Suppressor macrophage (primary cell): ENCODE measurements at places on chromosomes 3 and 15.

- no peak for DNase-seq
Observed at GRCh38 chr3:156749244-156749643, 74.9 kb downstream of the TIPARP start.

DNA sequence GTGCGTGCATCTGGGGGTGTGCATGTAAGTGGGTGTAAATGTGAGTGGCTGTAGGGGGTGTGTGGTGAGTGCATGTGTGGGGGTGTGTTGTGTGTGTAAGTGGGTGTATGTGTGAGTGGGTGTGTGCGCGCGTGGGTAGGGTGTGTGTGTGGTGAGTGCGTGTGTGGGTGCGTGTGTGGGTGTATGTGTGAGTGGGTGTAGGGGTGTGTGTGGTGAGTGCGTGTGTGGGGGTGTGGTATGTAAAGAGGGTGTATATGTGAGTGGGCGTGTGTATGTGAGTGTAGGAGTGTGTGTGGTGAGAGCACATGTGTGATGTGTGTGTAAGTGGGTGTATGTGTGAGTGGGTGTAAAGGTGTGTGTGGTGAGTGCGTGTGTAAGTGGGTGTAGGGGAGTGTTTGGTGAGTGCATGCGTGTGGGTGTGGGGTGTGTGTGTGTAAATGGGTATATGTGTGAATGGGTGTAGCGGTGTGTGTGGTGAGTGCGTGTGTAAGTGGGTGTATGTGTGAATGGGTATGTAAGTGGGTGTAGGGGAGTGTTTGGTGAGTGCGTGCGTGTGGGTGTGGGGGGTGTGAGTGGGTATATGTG is 916 bp upstream of the CPN2 start:
- DNase-seq, result no peak

DNA sequence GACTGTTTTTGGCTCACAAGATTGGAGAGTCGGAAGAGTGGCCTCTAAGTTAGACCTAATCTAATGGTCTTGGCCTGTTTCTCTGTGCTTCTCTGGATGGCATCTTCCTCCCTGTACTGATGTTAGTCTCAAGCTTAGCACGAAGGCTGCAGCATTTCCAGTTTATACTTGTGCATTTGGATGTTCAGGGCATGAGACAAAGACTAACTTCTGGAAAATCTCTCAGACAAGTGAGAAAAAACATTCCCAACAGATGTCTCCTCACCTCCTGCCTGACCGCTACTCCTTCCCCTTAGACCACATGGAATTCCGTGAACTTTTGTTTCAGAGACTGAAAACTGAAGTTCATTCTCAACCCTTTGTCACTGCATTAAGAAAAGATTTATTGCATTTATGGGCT is 410.8 kb upstream of the MCTP2 start:
- no peak for DNase-seq

- peak; percentile 31 for DNase-seq
Observed at GRCh38 chr3:22372292-22373062, 621.5 kb upstream of the ZNF385D start.

GRCh38 chr3:183427876-183428446 is 458 bp downstream of the MCF2L2 start:
- DNase-seq, result peak; percentile 71

GRCh38 chr3:185363662-185364203 is 797 bp downstream of the MAP3K13 start:
- DNase-seq, result no peak

DNA sequence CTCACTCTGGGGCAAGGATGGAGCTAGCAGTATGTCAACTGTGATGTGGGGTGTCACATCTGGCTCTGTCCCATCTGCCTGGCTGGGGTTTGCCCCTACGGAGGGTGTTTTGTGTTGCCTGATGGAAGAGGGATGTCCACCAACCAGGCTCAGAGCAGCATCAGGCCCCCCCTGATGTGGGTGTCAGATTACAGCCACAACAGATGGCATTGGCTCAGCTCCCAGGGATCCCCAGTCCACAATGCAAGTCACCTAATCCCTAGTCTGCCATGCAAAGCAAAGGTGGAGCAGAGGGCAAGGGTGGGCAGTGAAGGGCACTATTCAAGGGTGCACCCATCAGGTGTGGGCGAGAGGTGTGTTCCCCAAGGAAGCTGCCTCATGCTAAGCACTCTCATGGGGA is 48.9 kb upstream of the AMOTL2 start:
- DNase-seq, result no peak

DNA sequence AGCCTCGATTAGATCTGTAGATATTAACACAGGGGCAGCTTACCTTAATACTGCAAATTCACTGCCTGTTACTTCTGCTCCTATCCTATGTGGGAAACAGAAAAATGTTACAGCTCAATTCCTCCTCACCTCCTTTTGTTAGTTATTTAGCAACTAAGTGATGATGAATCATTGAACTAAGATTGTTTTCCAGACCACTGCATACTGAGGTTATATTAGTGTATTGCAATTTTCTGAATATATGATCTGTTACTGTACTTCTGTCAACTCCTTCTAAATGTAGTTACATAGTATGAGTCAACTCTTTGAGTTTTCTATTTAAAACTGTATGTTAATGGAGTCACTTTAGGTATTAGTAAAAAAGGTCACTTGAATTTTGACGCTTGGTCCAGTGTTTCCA is 331.5 kb upstream of the SLCO3A1 start:
- DNase-seq, result no peak

DNA sequence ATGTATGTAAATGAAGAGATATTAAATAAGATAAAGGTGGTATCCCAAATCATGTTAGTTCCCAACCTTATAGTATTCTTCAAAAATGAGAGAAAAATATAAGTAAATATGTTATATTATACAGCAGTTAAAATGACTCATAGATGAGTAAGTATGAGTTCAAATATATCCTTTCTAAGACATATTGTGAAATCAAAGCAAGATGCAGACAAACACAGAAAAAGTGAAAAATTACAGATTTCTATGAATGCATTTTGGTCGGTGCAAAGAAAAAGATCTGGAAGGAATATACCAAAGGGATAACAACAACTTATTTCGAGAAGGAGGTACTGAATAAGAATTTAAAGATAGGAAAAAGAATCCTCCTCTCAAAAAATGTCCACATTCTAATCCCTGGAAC is 181.2 kb upstream of the TTC14 start:
- DNase-seq, result no peak

- DNase-seq, result no peak
Observed at GRCh38 chr3:49901366-49902339, 2.0 kb downstream of the MST1R start.

GRCh38 chr3:194824100-194824499 is 138.4 kb downstream of the FAM43A start:
- DNase-seq, result no peak

DNA sequence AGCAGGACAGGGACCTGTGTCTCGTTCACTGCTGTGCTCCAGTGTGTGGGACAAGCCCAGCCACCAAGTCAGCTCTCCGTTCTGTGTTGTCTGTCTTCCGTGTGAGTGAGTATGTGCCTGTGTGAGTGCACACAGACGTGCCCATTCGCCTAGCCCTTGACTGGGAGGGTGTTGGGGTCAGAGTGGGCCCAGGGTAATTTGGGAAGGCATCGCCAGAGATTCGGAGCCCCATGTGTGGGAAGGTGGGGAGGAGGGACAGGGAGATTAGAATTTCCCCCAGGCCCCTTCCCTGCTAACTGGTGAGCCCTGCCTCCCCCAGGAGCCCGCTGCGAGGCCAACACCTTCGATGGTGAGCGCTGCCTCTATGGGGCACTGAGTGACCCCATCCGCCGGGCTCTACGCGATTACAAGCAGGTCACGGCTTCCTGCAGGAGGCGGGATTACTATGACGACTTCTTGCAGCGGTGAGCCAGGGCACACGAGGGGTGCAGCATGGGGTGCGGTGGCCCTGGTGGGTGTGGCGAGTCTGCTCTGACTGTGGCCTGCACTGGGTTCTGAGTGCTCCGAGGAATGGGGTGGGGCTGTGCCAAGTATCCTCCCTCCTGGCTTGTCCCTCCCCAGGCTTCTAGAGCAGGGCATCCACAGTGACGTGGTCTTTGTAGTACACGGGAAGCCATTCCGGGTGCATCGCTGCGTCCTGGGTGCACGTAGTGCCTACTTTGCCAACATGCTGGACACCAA is 3.1 kb downstream of the ABTB1 start:
- DNase-seq, result no peak

GRCh38 chr3:87796843-87797185 is 262.0 kb downstream of the CGGBP1 start:
- no peak for DNase-seq
